ENCODE measurements at places on chromosomes 3 and 15.

- DNase-seq, result no peak
Observed at GRCh38 chr15:73584699-73585420, 48.3 kb downstream of the NPTN start.

- no peak for DNase-seq
Observed at GRCh38 chr3:24272875-24273274, 221.8 kb downstream of the THRB start.

DNA sequence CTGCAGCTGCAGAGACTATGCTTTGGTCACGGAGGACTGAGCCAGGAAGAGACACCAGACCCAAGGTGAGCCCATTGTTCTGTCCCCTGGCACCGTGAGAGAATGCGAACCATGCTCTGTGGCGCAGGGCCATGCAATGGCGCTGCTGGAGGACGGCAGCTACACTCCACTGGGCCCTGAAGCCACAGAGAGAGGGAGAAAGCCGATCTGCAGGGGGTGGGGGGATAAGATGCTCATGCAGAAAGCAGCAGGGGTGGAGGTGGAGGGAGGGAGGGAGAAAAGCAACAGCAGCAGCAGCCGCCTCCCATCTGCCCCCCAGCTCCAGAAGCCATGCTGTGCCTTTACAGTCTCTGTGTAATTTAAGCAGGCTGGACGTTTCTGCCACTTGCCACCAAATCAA lies 5.3 kb downstream of the BDH1 start:
- no peak for DNase-seq

- peak; percentile 84 for DNase-seq
Observed at GRCh38 chr15:36632226-36632625, 52.8 kb downstream of the CDIN1 start.

GRCh38 chr3:57927916-57928315 lies 80.3 kb upstream of the FLNB start:
- no peak for DNase-seq

DNA sequence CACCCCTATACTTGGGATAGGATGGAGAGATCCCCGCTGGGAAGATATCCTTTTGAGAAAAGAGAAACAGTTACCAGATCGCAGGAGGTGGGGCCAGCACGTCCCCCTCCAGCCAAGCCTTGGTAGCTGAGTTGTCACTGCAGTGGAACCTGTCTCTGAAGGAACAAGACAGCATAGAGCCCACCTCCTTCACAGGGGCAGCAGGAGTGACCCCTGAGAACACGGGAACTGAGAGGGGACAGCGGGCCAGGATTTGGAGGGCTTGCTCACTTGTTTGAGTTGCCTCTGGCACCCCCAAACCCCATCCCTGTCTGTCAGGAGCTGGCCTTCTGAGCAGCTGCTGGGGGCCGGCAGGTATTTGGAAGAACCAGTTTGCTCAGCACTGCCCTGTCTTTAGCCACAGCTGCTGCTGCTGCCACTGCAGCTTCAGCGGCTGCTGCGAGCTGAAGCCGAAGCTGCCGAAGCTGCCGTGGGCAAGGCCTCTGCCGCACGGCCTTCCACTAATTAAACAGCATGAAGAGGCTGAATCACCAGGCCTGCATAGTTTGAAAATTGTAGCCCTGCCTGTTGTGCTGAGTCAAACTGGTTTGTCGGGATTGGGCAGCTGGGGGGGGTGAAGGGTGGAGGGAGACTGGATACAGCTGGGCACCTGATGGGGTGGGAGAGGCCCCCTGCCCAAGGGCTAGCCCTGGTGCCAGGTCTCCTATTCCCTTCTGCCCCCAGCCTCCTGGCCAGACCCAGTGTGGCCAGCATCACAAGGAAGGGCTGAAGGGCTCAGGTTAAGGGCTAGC lies 4.0 kb downstream of the EPHB3 start:
- DNase-seq, result peak; percentile 91

- peak; percentile 65 for DNase-seq
Observed at GRCh38 chr15:76433798-76434400, 97.3 kb downstream of the ISL2 start.

DNA sequence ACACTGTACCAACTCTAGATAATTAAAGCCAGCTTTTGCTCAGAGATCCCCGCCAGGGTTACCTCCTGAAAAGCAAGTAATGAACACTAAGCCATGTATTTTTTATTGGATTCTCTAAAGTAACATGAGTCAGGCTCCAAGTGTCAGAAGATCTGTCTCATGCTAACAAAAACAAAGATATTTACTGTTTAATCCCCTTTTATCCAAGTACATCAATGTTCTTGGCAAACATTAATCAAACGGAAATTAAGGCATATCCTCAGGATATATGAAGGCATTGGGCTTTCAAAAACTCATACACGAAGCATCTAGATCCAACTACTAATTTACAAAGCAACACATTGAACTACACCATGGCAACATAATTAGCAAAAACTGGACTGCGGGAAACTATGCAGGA lies 37.2 kb downstream of the MYO5A start:
- DNase-seq, result peak; percentile 37

DNA sequence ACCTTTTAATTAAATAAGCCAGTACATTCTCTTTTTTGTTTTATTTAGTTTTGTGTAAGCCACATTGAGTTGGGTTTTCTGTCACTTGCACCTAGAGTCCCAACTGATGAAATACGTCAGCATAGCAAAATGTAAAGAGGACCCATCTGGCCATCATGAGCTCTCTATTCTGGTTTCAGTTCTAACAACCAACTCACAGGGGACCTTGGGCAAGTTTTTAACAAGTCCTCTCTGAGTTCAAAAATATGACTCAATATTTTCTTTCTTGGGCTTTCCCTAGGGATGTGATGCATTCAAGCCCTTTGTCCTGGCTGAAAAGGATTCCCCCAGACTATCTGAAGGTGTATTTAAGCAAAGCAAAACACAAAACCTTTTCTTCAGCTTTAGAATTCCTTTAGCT lies 32.9 kb downstream of the PLCH1 start:
- DNase-seq, result peak; percentile 53

DNA sequence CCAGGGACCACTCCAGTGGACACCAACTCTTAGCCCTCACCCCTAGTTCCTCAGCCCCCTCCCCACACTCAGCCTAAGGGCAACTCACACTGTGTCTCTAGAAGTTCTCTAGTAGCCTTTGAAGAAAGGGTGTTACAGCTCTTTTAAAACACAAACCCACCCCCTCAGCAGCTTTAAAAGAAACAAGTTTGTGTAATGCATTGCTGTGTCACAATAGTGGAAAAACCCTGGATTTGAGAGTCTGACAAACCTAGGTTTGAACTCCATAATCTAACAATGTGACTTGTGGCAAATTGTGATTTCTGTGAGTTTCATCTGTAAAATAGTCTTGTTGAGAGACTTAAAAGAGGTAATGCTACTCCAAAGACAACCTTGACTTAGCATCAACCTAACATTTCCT lies 54.0 kb downstream of the PLCH1 start:
- no peak for DNase-seq

GRCh38 chr3:114796796-114797195 lies 350.3 kb downstream of the ZBTB20 start:
- no peak for DNase-seq

DNA sequence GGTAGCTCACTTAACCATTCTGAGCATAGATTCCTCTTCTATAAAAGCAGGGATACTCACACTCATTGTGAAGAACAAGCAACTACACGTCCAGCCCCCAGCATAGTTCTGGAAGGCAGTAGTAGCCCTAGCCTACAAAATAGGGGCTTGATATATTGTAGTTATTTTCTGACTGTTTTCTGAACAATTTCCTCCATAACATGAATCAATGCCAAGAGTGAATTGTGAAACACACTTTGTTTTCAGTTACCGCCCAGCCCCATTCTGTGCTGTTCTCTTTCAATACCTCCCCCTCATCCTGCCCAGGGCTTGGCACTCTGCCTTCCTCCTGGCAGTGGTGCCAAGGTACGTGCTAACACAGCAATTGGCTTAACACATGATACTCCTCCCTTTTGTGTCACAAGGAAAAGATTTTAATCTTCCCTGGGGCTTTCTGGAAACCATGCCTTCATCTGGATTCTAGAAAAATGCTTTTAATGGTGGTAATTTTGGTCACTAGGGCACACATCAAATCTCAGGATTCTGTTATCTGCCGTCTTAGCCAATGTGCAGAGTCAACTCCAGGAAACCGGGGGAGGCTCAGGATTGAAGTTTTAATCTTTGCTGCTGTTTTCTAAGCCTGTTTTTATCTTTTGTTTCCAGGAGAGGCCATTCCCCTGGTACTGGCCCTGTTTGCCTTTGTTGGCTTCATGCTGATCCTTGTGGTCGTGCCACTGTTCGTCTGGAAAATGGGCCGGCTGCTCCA lies 37.2 kb downstream of the IL20RB start:
- DNase-seq, result peak; percentile 72

GRCh38 chr3:108008106-108008505 lies 82.7 kb downstream of the CD47 start:
- no peak for DNase-seq

GRCh38 chr3:5231487-5231886 lies 44.0 kb downstream of the EDEM1 start:
- DNase-seq, result no peak

DNA sequence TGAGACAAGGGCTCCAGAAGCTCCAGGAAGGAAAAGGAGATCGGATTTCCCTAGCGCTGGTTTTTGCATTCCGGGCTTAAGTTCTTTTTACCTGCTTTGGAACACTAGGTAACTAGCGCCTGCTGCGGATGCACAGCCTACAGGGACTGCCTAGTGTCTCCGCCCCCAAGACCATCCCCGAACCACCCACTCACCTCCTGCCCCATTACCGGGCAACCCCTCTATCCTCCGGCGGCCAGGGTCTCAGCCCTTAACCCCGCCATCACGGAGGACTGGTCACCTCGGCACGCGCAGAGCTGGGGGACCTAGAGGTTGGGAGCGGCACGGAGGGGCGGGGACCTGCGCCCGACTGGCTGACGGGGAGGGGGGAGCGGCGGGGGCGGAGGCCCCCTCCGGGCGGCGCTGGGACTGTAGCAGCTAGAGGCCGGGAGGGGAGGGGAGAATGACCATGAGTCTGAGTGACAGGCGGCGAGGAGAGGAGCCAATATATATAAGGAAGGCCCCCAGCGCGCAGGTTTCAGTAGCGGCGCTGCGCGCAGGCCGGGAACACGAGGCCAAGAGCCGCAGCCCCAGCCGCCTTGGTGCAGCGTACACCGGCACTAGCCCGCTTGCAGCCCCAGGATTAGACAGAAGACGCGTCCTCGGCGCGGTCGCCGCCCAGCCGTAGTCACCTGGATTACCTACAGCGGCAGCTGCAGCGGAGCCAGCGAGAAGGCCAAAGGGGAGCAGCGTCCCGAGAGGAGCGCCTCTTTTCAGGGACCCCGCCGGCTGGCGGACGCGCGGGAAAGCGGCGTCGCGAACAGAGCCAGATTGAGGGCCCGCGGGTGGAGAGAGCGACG lies at the start of gene DLL4:
DLL4 (plus strand) TSS at position 520 of the 839 bp plus-strand sequence. CDS start 329 bp downstream, outside the sequence.
- DNase-seq, result peak; percentile 43

- no peak for DNase-seq
Observed at GRCh38 chr3:122353215-122353614, 28.2 kb downstream of the CSTA start.

DNA sequence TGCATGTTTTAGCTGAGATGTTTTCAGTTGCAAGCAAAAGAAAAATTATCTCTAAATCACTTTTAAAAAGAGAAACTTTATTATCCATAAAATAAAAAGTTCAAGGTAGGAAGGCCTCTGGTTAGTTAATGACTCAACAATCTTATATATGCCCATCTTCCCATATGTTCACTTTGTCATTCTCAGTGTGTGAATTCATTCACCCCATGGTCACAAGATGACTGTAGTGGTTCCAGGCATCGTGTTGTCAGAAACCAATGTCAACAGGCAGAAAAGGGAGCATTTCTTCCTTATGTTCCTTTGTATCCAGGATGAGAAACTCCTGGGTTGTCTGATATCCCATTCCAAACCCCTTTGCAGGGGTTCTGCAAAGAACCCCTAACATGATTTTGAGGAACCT lies 119.9 kb upstream of the RAP2B start:
- peak; percentile 18 for DNase-seq

DNA sequence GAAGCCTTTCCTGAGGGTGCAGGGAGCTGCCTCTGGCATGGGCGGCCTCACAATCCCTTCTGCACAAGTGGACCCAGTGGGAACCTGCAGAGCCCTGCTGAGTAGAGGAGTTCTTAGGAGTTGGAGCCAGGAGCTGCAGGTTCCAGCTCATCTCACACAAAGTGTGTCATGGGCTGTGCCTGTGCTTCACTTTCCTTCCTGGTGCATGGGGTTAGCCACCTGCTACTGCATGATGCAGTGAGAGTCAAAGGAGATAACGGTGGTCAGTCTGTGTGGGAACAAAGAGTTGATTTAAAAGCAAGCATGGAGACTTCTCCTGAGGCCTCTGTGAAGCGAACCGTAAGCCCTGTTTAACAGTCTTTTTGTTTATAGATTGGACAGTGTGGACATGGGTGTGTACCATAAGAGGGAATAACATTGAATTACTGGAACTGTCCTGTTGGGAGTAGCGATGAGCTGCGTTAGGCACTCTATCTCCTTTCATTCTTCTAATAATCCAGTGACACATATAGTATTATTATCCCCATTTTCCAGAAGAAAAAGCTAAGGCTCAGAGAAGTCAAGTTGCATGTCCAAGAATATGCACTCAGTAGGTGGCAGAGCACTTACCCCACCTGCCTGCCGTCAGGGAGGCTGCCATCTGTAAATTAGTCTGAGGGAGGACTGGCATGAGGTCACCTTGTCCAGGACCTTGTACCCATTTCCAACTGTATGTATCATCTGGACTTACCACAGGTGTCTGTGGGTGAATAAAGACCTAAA lies 68.7 kb upstream of the PRR23C start:
- DNase-seq, result no peak

GRCh38 chr15:25368850-25369249 lies 70.0 kb downstream of the UBE3A start:
- peak; percentile 30 for DNase-seq

DNA sequence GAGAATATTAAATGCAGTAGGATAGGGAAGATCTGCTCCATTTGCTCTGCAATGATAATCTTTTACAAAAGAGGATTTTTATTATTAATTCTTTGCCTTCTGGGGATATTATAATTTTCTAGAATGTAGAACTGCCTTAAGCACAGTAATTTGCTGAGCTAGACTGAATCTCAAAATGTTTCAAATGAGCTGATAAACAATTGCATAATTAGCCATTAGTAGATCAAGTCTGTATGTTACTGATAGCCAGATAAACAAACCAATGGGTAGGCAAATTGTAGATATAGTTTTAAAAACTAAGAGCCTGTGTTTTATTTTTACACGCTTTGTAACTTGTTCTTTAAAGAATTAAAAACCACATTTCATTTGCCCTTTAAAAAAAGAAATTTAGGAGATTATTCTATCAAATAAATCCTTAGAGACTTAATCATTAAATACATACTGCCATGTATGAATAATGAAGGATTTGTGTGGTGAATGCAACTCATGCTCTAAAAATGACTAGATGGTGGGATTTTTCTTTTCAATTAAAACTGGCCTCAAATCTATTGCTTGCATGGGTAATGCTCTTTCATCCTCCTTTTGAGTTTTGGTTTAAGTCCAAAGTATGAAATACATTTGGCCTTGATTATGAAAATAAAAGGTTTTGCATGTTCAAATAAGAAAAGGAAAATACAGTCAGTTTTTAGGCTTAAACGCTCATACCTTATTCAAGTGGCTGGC lies 32.6 kb upstream of the NANOGP8 start:
- peak; percentile 27 for DNase-seq

DNA sequence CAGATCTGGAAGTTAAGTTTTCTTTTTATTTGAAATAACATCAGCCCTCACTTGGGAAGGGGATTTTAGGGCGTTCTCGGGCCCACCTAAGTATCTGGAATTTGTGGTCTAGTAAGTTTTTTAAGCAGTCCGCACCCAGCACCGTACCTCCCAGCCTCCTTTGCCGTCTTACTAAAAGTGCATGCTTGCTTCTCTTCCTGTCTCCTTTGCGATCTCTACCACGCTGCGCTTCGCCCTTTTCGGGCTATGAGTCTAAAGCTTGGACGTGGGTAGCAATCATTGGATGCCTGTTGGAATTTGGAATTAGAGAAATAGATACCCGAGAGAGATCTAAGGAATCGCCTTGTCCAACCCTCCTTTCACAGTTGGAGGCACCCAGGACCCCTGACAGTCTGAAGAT lies 1.1 kb downstream of the THSD4 start:
- DNase-seq, result no peak
